ENCODE measurements at places on chromosomes 4 and X. TPM values are rescaled to one million over a fixed set of nuclear protein-coding genes. Genes with fewer than 3 reads are reported as not detected.

DNA sequence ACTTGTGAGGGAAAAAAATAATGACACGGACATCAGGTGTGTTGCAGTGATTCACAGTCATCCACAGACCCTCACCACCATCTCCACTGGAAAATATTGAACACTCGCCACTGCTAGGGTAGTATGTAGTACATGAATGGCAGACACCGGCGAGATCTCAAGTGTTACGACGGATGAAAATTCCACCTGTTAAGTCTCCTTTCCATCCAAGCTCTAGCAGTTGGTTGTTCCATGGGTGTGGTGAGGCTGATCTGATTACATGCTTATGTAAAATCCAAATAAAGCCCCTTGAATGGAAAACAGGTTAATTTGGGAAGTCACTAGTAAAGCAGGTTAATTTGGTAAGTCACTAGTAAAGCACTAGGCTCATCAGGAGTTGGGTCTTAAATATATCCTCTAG is 1.1 kb upstream of the ARMCX4 start:
- DNase-seq: no peak

Gene MMGT1
- 22.0 TPM for total RNA-seq

DNA sequence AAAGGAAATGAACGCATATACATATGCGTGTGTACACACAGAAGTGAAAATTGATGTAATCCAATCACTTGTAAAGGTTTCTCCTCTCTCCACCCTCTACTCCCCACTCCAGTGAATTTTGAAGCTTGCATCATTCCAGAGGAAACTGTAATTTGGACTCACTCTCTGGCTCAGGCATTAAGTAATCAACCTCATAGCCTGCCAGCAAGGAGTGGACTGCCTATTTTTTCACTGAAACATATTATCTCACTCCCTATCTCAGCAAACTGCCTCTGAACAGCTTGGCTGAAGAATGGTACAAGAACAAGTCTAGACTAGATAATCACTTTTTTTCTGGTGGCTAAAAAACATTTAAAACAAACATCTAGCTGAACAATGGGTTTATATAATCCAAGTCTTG is 124.2 kb downstream of the C4orf51 start:
- DNase-seq: peak; percentile 22

GRCh38 chr4:168633064-168633463 is 136.2 kb downstream of the PALLD start:
- no peak for DNase-seq

Gene UGT2B15
- total RNA-seq: 0.98 TPM

Gene PARM1
- 12.1 TPM for total RNA-seq

DNA sequence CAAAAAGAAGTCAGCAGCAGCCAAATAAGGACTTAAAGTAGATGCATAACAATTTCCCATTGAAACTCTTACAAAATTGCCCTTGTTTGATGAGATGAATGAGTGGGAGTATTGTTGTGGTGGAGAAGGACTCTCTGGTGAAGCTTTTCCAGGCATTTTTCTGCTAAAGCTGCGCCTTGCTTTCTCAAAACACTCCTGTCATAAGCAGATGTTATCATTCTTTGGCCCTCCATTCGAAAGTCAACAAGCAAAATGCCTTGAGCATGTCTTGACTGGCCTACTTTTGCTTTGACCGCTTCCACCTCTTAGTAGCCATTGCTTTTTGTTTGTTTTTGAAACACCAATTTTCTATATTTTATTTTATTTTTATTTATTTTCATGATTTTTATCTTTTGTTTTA is 340.9 kb upstream of the FGF13 start:
- DNase-seq: no peak

- no peak for DNase-seq
Measured at GRCh38 chr4:56427179-56427578, 8.2 kb downstream of the PPAT start.

Gene GATA1
- total RNA-seq: not detected

DNA sequence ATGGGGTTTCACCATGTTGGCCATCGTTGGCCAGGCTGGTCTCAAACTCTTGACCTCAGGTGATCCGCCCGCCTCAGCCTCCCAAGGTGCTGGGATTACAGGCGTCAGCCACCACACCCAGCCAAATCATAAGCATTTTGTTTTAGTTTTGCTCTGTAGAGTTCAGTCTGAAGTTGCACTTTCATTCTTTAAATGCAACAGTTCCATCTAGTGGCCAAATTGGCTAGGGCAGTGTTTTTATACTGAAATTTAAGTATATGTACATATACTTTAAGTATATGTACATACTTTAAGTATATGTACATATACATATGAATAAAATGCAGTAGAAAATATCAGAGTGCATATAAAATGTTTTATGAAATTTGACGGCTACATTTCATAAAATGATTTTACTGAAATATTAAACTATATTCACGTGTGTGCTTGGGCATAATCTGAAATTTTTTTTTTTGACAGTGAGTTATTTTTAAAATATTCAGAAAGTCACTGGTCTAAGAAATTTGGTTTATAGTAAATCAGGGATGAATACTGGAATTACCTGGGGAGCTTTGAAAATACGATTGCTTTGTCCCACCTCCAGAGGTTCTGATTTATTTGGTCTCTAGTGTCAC is 145.5 kb downstream of the NWD2 start:
- DNase-seq: no peak

GRCh38 chr4:126215759-126216158 is 901.0 kb downstream of the FAT4 start:
- DNase-seq: no peak

DNA sequence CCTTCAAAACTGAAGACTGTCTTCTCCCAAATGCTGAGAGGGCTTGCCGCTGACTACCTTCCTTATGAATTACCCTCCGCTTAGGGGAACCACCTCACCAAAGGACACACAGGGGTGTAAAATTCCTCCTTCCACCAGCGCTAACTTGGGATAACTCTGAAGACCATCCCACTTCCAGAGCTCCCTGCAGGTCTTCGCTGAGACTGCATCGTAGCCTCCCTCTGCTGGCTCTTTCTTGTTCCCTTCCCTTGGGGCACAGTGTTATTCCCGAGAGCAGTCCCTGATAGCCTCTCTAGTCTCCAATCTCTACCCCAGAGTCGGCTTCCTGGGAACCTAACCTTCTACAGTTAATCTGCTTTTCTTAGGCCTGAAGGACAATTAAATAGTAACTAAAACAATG is 725.5 kb upstream of the ATOH1 start:
- no peak for DNase-seq

DNA sequence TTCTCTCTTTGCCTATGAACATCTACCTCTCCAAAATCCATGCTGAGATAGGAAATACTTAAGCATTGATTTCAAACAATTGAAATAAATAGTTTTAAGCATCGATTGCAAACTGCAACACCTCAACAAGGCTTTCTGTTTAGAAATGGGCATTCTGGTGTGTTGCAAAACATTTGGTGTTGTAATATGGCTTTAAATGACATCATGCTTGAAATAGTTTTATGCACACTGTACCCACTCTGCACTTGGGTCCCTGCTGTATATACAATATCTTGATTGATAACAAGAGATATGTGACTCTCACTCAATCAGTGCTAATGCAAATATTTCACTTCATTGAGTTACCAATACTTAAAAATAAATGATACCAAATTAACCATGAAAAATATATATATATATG is 964.9 kb upstream of the GRIA3 start:
- no peak for DNase-seq

Gene CXXC4
- 0.32 TPM for total RNA-seq

Gene F8
- total RNA-seq: 30.2 TPM

GRCh38 chr4:52718123-52718522 is 33.1 kb downstream of the ERVMER34-1 start:
- no peak for DNase-seq

Gene KLHL4
- total RNA-seq: 1.2 TPM

Measured in breast epithelium (tissue), 4 donors.